Foreskin melanocyte (primary cell): ENCODE measurements at places on chromosomes 2 and 18.

DNA sequence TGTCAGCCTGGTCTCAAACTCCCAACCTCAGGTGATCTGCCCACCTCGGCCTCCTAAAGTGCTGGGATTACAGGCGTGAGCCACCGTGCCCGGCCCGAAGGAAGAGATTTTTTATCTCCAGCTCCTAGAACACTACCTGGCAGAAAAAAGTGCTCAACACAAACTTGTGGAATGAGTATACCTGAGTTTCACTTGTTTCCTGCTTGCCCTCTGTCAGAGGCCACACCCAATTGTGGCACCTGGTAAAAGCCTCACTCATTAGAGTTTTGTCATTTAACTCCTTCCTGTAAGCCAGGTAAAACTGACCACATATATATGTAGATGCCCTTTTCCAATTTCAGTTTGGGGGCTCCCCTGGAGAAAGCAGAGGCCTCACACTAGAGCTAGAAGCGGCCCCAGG is 42.2 kb upstream of the RTN4 start:
- DNase-seq = no peak

DNA sequence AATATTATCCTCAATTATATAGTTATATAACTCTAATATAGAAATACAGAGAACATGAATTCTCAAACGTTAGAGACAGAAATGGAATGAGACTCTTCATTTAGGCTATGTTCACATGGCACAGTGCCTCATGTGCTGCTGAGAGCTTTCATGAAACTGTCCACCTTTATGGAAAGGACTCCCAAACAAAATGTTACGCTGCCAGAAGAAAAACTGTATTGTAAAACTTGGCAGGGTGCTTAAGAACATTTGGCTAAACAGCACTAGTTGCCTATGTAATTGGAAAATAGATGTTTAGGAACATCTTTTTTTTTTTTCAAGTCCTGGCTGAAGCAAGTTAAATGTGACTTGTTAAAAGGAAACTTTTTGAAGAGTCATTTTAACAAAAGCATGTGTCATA is 396.0 kb downstream of the ERBB4 start:
- no peak for DNase-seq

GRCh38 chr2:98416383-98417159 is 28.1 kb upstream of the INPP4A start:
- DNase-seq = no peak

DNA sequence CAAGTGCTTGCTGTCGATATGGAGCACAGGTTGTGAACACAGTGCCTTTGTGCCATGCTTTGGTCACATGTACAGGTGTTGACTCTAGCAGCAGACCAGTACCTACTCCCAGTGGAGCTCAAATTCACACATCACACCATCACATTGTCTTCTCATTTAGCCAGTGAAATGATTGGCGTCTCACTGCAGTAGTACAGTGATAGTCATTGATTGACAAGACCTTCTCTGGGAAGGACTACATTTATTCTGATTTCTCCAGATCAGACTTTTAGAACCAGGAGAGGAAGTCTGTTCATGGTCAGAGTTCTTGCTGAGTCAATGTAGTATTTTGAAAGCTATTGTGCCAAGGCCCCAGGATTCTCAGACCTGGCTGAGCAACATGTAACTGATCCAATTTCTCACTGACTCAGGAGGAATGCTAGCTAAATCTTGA is 75.2 kb downstream of the FMNL2 start:
- no peak for DNase-seq

- no peak for DNase-seq
These were observed 208.4 kb downstream of the CDH20 start for GRCh38 chr18:61541673-61542072.
